ENCODE measurements at places on chromosomes 2 and 18.

DNA sequence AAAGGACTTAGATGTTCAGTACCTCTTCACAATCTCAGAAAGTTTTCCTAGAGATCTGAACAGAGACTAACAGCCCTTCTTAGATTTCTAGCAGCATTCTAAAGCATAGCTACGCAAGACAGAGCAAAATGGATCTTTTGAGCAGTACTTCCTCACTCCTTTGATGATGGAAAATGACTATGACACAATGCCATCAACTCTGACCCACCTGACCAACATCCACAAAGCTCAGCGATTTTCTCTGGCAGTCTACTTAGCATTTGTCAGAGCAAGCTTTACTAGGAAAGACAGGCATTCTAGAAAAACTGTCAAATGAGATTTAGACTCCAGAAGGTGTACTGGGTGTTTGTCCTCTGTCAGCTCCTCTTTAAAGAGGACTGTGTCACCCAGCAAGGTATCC, 180.9 kb upstream of the ACVR2A start:
- DNase-seq = no peak

- no peak for DNase-seq
These were observed 1623.0 kb upstream of the ACVR2A start for GRCh38 chr2:146221826-146222225.

DNA sequence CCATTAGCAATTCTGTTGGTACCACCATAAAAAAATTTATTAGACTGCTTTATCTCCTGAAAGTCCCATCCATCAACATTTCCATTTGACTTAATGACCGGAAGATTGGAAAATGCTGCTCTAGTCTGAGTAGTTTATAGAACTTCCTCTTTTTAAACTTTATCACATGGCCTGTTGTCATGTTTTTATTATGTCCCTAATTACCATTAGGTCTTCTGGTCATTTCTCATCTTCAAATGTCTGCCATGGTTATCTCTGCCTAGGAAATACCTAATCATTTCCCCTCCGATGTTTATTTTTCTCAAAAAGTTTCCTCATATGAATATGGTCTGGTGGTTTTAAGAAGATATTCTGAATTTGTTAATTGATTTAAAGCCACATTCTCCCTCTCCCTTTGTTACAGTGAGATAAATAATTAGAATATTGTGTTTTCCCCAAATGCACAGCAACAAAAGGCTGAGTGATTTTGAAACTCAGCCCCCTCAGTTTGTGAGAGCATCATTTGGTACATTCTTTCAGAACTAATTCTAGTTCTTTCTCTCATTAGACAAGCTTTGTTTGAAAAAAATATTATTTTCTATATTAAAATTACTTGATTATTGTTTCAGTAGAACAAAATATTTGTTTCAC, 317.1 kb upstream of the ST6GAL2 start:
- DNase-seq = no peak

- DNase-seq = no peak
These were observed 109.7 kb downstream of the MAP4K4 start for GRCh38 chr2:101807242-101807641.

DNA sequence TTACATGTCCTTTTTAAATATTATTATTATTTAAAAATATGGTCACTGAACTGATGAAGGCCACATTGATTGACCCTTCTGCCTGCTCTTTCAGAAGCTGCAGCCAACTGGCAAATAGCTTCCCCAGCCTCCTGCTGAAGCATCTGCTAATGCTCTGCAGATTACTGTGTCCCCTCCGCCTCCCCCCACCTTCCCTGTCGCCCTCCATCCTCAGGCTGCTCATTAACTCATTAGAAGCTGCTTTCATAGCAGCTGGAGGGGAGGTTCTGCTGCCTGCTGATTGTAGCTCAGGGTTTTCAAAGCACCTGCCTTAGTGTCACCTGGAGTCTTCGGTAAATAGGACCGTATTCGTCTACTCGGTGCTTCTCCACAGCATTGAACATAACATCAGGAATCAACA, 24.8 kb upstream of the LMAN1 start:
- no peak for DNase-seq

- no peak for DNase-seq
These were observed 23.2 kb downstream of the RRM2 start for GRCh38 chr2:10145519-10146357.

DNA sequence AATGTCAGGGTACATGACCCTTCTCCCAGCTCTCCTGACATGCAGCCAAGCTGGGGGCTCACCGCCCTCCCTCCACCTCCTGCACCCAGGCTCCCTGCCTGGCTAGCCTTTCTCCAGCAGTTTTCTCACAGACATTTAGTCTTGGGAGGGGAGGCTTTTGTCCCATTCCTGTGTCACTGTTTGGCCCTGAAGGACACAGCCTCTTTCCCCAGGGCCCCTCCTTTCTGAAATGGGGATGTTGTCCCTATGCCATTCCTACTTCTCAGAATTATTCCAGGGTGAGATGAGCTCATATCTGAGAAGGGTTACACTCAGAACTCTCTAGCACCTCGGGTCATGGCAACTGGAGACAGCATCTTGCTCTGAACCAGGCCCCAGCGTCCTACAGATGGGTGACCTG, 47.3 kb upstream of the MRPL33 start:
- no peak for DNase-seq

DNA sequence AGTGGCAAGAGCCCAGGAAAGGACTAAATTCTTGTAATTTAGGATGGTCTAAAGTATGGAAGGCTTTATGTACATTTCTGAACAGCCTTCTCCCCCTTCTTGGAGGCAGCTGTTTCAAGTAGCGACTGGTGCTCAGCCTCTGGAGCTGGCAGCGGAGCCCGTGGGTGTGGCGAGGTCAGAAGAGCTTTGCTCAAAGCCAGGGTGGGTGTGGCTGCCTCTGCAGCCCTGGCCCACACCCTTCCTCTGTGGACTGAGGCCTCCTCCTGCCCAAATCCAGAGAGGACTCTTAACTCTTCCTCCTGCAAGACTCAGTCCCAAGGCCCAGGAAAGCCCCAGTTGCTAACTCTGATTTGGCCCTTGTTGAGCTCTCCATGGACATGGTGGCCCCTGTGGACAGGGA, 202.1 kb upstream of the REV1 start:
- DNase-seq = no peak

- no peak for DNase-seq
These were observed 66.8 kb downstream of the TET3 start for GRCh38 chr2:74051504-74051903.

DNA sequence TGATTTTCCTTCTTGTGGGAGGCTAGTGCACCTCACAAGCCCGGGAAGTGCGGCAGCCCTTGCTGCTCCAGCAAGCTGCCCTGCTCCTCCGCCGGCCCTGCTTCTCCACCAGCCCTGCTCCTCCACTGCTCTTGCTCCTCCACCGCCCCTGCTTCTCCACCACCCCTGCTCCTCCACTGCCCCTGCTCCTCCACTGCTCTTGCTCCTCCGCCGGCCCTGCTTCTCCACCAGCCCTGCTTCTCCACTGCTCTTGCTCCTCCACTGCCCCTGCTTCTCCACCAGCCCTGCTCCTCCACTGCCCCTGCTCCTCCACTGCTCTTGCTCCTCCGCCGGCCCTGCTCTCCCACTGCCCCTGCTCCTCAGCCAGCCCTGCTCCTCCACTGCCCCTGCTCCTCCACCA, 95.6 kb downstream of the NDUFA10 start:
- no peak for DNase-seq

- DNase-seq = no peak
These were observed 348.8 kb upstream of the ETAA1 start for GRCh38 chr2:67048314-67048713.

Measured in naive B cell (primary cell).